Heart right ventricle (tissue), 16 donors: ENCODE measurements at places on chromosomes 4 and X. TPM values are rescaled to one million over a fixed set of nuclear protein-coding genes. Genes with fewer than 3 reads are reported as not detected.

Gene SULT1B1
- polyA plus RNA-seq: 0.22 TPM

GRCh38 chr4:48361012-48361400 is 19.7 kb downstream of the SLAIN2 start:
- DNase-seq: no peak

DNA sequence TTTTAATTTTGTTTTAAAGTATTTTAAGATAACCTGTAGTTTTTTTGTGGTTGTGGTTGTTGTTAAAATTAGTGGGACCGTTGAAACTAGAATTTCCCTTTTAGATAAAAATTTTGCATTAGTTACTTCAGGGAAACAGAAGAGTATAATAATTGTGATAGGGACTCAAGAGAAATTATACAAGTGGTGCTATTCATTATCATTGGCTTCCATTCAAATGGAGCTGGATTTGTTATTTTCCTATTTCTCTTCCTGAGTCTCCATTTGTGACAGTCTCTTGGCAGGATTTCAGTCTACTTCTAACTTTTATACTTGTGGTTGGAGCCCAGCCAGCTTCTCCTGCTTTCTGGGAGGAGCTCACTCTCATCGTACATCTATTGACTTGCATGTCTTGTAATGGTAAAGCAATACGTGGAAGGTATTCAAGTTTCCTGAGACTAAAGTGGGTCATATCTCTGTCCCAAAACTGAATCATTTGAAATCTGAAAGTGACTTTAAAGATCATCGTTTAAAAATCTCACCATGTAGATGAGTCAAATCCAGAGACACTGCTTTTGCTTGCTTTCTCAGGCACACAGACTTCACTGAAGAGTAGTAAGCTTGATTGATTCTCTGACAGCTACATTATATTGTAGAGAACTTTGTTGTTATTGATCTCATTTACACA is 155.8 kb downstream of the RPA4 start:
- DNase-seq: no peak

DNA sequence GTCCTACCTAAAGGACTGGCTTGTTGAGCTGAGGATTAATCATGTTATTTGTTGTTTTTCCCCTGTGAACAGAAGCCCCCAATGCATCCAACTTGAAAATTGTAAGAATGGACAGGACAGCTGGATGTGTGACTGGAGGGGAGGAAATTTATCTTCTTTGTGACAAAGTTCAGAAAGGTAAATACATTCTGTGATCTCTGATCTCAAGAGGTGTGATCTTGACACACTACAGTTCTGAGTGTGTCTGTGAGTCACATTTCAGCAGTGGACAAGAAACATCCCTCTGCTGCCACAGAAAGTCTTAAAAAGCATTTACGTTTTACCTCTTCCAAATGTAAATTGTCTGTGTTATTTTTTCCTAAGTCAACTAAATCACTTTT is 79.3 kb downstream of the NFKB1 start:
- DNase-seq: no peak

DNA sequence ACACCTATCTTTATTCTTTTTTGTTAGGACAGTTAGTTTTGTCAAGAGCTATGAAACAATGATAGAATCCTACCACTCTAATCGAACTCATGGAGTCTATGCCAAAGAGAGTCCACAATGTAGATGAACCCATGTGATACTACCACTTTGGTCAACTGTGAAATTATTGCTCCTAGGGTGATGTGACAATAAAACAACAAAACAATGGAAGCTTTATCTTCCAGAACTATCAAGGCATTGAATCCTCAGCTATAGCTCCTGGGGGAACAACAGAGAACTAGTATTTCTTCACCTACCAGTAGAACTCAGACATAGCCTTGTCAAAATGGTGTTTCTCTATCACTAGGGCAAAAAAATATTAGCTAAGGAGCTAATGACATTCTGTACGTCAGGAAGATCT is 62.9 kb downstream of the SHROOM4 start:
- DNase-seq: no peak

GRCh38 chrX:15334561-15334960 is 762 bp downstream of the PIGA start:
- no peak for DNase-seq

GRCh38 chrX:24563291-24564010 is 83.7 kb downstream of the PCYT1B start:
- no peak for DNase-seq

Gene CSAG3
- polyA plus RNA-seq: not detected

- DNase-seq: no peak
Observed at GRCh38 chr4:176134670-176135069, 60.7 kb downstream of the SPATA4 start.

DNA sequence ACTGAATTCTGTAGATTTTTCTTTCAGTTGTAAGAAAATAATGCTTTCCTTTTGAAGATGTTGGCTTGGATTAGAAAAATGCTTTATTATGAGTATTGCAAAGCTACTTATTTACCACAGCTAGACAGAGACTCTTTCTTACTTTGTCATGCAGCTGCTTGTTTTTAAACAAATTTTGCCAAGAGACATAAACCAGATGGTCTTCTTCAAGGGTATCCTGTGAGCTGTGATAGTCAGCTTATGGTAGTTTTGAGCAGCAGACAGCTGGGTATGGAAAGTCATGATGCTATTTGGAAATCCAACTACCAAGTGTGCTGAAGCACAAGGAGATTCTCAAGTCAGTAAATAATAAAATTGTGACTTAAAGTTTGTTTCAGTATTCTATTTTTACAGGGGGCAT is 941.5 kb downstream of the DMD start:
- no peak for DNase-seq
